Activated CD4-positive, alpha-beta memory T cell treated with anti-CD3 and anti-CD28 coated beads, Interleukin-2, amount 10 ng/mL, durations not matched to agents 7 days and 5 days (primary cell): ENCODE measurements at places on chromosomes 7 and 10.
A peak's percentile ranks its signal among the peaks of the same experiment; 100 is the strongest.

GRCh38 chr10:100146875-100147650, 38.8 kb downstream of the ERLIN1 start:
- no peak for DNase-seq

GRCh38 chr7:15848362-15848761, 161.9 kb upstream of the MEOX2 start:
- no peak for DNase-seq

DNA sequence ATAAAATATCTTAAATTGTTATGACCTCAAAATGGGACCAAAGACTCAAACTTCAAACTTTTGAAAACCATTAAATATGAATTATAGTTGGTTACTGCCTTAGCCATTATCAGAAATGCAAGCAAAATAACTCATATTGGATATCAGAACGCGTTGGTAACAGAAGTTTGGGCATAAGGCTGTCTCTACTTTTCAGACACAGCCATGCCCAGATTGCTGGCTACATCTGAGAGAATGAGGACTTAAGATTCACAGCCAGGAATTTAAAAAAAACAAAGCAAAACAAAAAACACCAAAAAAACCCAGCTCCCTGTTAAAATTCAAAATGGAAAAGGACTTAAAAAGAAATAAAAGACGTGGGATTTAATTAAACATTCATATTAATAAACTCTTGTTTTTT, 161.6 kb downstream of the JMJD1C start:
- DNase-seq = no peak

DNA sequence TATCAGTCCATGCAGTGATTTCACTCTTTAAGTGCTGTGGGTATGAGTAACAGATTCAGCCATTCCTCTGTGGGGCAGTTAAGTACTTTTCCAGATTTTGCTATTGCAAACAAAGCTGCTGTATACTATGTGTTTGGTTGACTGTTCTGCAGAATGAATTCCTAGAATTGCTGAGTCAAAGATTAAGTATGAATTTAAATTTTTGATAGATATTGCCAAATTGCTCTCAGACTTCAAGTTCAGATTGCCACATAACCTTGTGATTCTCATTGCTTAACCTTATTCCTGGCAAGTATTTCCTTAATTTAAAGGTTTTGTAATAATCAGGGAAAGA, 21.6 kb upstream of the SAR1A start:
- no peak for DNase-seq

- DNase-seq = no peak
These were observed 54.1 kb downstream of the KCNMA1 start for GRCh38 chr10:77583527-77583926.

DNA sequence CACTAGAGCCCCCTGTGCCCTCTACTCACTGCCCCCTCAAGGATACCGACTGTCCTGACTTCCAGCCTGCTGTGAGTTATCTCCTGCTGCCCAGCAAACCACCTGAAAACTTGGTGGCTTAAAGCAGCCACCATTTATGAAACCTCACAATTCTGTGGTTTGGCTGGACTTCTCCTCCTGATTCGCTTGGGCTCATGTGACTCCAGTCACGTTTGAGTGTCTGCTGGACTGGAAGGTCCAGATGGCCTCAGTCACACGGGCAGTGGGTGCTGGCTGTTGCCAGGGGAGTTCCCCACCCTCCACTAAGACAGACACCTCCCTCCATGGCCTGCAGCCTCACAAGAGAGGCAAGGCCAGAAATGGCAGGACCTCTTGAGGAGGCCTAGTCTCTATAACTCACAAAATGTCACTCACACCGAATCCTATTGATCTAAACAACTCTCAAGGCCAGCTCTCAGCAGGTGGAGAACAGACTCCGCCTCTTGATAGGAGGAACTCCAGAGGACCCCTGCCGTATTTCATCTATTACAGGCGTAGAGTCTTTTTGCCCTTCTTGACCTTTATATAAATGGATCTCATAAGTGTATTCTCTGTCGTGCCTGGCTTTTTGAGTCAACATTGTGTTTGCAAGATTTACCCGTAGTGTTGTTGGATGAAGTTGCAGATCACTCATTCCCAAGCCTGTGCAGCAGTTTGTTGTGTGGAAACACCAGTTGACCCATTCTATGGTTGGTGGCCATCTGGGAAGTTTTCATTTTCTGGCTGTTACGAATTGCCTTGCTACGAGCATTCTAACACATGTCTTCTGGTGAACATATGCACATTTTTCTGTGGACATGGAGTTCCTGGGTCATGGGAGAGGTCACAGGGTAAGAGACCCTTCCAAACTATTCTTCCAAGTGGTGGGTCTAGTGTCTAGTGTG, 48.3 kb downstream of the ZMIZ1 start:
- DNase-seq = no peak

- DNase-seq = no peak
These were observed 886.7 kb upstream of the GHITM start for GRCh38 chr10:83252596-83252995.

DNA sequence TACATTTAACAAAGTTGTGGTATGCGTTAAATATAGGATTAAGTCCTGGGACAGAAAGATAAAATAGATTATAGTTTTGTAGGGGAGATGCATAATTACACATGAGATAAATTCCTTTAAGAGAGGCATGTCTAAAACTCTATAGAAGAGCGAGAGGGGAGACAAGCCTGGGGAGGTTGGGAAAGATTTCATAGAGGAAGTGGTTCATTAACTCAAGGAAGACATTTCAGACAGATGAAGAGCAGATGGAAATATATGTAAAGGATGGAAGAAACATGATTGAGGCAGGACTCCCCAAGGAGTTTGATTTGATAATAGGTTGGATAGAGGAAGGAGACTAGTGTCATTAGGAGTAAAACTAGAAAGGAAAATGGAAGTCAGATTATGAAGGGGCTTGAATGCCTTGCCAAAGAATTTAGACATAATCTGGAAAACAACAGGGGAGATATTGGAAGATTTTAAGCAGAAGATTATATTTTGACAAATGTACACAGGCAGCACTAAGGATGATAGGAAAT, 96.1 kb downstream of the PHTF2 start:
- DNase-seq = no peak

- DNase-seq = no peak
These were observed 37.9 kb downstream of the SORCS1 start for GRCh38 chr10:107126512-107127065.

- DNase-seq = no peak
These were observed 244.1 kb downstream of the FRMD4A start for GRCh38 chr10:14086596-14086995.

DNA sequence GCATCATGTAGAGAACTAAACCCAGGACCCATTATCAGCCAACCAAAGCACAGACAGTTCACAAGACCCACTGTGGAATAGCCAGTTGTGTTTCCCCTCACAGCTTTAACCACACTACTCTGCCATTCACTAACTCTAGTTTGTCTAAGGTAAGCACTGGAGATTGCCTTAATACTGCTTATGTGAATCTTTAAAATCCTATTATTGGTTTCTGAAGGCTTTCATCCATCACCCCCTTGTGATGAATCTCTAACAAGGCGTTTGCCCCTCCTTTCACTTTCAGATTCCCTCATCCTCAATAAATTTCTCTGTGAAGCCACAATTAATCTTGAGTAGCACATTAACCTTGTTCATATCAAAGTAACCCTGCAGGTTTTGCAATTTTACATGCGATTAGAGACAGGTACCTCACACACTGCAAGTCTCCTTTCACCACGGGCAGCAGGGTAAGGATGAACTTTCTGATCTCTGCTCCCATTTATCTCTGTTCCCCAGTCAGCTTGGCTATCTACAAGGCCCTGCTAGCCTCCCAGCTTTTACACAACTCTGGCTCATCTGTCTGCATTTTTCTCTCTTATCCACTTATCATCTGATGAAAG, 785.6 kb downstream of the REEP3 start:
- no peak for DNase-seq

DNA sequence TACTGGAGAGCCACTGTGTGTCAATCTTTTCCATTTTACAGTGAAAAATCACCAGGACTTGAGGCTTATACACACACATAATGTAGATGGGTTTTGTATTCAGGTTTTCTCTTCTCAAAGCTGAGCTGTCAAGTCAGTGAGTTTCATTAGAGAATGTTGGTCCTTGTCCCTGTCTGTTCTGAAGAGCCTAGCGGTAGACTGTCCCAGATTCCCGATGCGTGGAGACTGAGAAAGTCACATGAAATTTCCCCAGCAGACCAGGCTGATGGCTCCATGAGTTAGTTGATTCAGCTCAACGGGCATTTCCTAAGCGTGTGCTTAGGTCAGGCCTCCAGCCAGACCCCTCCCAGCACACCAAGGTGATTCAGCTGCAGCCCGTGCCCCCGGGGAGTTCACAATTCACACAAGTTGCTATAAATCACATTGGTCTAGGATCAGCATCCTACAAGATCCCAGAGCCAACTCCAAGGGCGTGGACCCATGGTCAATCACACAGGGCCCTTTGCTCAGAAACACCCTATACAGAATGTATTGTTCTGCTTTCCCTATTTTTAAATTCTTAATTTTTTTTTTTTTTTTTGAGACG, 17.2 kb downstream of the CHST15 start:
- no peak for DNase-seq

- DNase-seq = no peak
These were observed 69.4 kb upstream of the HECTD2 start for GRCh38 chr10:91340613-91341362.

DNA sequence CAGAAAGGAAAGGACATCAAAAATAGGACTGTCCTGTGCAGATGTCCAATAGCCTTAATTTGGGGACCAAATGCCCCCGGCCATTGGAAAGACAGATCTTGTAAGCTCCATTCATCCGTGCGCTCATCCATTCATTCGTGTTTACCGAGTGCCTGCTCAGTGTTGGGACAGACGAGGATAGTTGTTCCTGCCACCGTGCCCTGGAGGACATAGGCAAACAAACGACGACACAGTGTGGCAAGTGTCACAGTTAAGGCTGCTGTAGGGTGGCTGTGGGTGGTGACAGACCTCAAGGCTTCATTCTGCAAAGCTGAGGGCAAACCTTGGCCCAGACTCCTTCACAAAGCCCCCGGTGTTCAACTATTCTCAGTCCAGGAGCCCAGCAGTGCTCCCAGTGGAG, 27.6 kb downstream of the MKI67 start:
- no peak for DNase-seq

GRCh38 chr7:40659231-40659630, 524.4 kb downstream of the SUGCT start:
- DNase-seq = no peak

- DNase-seq = no peak
These were observed 21.6 kb downstream of the KCNH2 start for GRCh38 chr7:150956395-150957132.

- peak; percentile 55 for DNase-seq
These were observed 20.2 kb upstream of the BAIAP2L1 start for GRCh38 chr7:98420966-98421612.

DNA sequence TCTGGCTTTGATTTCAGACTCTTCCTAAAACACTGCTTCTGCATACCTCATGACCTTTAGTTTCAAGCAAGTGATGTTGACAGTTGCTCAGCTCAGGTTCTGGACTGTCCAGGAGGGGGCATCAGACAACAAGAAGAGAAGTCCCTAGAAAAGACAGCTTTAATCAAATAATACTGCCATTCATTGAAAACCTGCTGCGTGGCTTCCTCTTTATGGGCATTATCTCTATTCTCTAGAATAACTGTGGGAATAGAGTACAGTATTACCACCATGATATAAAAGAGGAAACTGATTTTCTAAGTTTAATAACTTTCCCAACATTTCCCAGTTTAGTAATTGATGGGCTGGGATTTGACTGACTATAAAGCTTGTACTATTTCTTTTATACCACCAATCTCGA, 170.4 kb downstream of the SNX13 start:
- peak; percentile 60 for DNase-seq

- no peak for DNase-seq
These were observed 1404.2 kb upstream of the CELF2 start for GRCh38 chr10:9613338-9614075.

- DNase-seq = no peak
These were observed 571.2 kb downstream of the PTPRN2 start for GRCh38 chr7:158016180-158017097.

GRCh38 chr10:72303424-72304128, 29.9 kb downstream of the DDIT4 start:
- no peak for DNase-seq

DNA sequence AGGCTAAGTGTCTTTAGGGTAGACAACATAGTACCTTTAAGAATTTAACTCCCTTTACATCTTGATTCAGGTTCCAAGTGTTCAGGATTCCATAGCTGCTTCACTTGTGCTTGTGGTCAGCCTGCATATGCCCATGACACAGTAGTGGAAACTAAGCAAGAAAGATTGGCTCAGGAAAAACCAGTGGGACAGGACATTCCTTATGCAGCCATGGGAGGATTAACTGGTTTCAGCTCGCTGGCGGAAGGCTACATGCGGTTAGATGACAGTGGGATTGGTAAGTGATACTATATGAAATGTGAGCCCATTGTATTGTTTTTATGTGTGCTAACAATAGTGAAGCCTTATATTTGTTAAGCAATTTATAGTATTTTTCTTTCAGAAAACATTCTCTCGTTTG, 11.3 kb downstream of the FAM221A start:
- no peak for DNase-seq

GRCh38 chr10:51786016-51786683, 86.8 kb upstream of the CSTF2T start:
- DNase-seq = no peak

DNA sequence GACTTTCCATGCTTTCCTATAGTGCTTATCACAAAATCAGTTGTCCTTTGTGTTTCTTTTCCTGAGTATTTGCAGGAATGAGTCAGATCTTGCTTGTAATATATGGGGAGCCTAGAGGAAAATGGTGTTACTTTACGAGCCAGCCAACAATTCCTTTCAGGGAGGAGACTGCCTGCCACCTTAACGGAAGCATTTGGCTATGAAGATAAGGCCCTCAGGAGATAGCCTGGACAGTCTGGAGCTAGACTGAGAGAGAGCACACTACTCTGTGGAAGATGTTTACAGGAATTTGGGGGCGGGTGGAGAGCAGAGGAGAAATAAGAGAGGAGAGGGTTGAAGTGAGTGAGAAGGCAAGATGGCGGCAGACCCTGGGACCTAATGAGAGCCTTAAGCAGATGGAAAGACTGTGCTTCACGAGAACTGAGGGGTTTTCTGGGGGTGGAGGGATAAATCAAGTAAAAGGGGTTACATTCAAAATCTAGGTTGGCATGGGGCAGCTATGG, 126.3 kb downstream of the SNX10 start:
- DNase-seq = no peak

DNA sequence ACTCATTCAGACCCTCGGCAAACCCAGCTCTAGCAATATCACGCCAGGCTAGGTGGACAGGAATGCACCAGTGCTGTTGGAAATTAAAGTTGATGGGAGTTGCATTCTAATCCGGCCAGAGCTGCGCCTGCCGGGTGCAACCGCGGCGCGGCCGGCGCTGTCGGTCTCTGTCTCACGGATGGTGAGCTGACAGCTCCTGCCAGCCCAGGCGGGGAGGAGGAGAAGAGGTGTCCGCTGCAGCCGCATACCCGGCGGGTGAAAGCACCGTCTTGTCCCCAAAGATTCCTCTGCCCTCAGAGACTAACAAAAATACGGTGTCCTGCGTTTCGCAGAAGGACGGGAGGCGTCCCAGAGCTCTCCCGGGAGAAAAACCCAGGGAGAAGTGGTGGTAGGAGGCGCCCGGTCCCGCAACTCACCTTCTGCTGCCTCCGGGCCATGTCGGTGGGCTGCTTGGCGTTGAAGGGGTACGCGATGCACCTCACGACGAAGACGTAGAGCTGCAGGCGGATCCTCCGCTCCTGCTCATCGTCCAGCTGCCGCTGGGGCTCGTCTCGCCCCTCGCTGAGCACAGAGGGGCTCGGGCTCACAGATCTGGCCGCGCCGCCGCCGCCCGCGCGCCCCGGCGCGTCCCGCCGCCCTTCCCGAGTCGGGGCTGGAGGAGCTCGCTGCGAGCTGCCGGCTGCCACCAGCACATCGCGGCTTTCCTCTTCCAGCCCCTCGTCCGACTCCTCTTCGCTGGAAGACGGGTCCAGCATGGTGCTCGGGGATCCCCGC, 490 bp downstream of the CADPS2 start:
- DNase-seq = no peak

- no peak for DNase-seq
These were observed 60.9 kb downstream of the SPOCK2 start for GRCh38 chr10:72027498-72027897.
